ENCODE measurements at places on chromosomes 16 and 17. TPM values are rescaled to one million over a fixed set of nuclear protein-coding genes. Genes with fewer than 3 reads are reported as not detected.

Gene SLC35G6
- 0.24 TPM for total RNA-seq

Gene PITPNM3
- 4.8 TPM for total RNA-seq

Gene TBX2
- total RNA-seq = 24.6 TPM

Gene CPHXL2
- total RNA-seq = not detected

Gene BTBD17
- total RNA-seq = not detected

Gene KRT36
- 1.9 TPM for total RNA-seq

Gene SMIM5
- total RNA-seq = 8.7 TPM

Gene MT1F
- total RNA-seq = 6.5 TPM

Gene IL34
- total RNA-seq = 22.6 TPM

Gene CRISPLD2
- 1,006 TPM for total RNA-seq

Gene CHAD
- total RNA-seq = not detected

DNA sequence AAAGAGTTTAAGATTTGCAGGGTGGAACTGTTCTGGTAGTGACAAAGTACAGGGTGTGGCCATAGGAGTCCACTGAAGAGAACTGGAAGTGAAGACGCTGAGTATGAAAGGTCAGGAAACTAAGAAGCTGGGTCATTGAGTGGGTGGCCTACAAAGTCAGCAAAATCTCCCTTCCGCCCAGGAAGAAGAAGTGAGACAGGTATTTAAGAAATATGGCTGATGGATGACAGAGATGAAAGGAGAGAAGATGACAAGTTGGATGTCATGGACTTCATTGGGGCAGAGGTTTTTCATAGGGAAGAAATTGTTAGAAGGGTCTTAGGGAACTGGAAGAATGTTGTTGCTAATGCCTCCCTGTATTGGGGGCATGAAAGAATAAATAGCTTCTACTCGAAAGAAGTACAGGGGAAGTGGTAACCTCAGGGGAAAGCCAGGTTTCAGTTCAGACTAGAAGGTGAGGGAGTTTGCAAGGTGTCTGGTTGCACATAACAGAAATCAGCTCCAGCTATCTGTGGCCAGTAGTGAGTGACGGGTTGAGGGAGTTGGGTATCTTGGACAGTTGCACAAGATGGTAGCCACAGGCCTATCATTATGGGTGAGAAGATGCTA lies 33.6 kb upstream of the MED13 start:
- DNase-seq = no peak

DNA sequence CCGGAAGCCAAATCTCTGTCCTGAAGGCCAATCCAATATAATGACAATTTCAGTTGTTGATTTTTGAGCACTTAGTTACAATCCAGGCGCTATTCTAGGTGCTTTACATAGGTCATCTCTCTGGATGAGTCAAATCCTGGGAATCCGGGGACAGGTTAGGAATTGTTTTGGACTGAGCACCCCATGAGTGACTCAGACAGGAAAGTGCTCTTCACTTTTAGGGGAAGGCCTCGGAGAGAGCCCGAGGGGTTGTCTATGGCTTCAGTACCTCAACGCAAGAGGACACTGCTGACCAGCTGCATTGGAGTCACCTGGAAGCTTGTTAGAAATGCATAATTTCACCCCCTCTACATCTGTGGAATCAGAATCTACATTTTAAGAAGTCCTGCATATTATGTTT lies 108.8 kb downstream of the IRX5 start:
- no peak for DNase-seq

DNA sequence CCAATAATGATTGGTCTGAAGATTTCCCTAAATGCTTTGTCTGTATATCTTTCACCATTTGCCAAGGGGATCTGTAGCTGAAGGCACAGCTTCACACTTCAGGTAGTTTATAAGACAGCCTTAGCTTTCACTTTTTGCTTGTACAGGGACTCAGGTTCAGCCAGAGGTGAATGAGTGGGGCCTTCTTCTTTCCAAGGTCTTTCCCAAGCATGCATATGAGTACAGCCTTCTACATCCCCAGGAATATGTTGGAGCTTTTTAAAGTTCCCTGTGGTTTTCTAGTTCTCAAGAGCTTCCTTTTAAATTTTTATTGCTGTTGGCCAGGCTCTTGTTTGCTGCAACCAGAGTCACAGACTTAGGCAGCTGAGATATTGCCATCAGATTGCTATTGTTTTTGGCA lies 17.9 kb upstream of the SPDYE4 start:
- DNase-seq = no peak

GRCh38 chr17:49725452-49726130 lies 17.8 kb upstream of the SLC35B1 start:
- no peak for DNase-seq

DNA sequence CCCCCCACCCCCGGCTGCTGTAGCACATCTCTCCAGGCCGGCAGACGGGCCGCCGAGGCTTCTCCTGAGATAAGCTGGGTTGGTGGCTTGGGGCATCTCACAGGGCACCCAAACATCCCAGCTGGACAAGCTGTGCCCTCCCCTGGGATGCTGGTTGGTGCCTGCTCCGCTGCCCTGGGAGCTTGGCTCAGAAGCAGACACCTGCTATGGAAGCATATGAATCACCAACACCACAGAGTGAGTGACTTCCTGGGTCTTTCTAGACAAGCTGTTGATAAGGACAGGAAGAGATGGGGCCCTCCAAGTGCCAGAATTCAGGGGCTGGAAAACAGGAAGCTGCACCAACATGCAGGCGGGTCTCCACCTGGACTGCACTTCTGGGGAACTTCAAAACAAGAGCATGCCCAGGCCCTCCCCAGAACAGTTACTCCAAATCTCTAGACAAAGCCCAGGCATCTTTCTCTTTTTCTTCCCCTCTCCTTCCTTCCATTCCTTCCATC lies 13.7 kb downstream of the C16orf95 start:
- no peak for DNase-seq

GRCh38 chr17:9646546-9646885 lies 1.2 kb downstream of the USP43 start:
- no peak for DNase-seq

GRCh38 chr17:17109907-17110306 lies 67.7 kb downstream of the MPRIP start:
- no peak for DNase-seq

DNA sequence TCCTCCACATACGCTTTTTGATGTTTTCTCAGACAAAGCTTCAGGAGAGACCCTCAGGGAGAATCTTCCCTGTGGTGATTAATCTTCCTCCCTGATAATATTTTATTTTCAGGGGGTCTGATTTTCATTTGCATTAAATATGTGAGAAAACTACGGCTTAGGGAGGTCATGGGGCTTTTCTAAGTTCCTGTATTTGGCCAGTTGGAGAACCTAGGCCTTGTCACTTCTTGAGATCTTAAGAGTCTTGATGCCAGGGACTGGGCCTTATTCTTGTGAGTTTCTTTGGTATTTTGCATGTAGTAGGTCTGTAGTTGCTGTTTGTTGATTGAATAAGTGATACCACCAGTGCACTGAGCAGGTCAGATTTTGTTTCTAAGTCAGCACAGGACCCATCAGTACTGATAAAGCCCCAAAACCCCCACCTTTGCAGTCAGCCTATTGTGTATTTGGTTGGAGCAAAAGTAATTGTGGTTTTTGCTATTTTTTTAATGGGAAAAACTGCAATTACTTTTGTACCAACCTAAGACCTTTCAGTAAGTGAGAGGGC lies 130.1 kb downstream of the PRKCA start:
- DNase-seq = no peak

DNA sequence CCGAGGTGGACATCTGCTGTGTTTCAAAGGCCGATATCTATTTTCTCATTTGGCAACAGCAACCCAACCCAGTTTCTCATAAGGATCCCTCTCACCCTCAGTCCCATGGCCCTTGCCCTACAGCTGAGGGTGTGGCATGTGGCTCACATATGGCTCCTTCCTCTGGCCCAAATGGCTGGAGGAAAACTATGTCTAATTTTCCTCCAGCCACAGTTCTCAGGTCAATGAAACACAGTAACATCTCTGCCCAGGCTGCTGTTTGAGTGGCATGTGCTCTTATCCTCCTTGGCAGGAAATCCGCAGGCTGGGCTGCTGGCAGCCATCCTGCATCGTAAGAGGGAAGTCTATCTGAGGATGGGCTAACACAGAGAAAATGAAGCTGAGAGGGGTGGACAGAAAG lies 24.1 kb downstream of the SERPINF1 start:
- DNase-seq = peak; percentile 82

GRCh38 chr17:45307290-45308015 lies 9.4 kb downstream of the MAP3K14 start:
- peak; percentile 86 for DNase-seq

DNA sequence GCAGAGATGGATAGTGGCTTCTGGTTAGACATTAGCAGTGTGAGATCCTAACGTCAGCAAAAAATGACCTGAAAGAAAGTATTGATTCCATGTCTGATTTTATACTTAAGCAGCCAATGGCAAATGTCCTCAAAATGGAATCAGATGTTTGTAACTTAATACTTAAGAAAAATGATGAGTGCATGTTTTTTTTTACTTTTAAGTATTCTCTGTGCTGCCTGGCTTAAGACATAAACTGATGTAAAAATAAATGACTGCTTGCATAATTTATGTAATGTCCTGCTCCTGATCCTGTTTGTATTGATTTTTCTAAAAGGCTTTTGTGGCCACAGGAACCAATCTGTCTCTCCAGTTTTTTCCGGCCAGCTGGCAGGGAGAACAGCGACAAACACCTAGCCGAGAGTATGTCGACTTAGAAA lies 7.4 kb downstream of the CBFB start:
- DNase-seq = no peak

- DNase-seq = no peak
These were observed 4.3 kb downstream of the GID4 start for GRCh38 chr17:18043491-18043890.

GRCh38 chr16:86951831-86952598 lies 365.2 kb downstream of the C16orf95 start:
- peak; percentile 19 for DNase-seq

DNA sequence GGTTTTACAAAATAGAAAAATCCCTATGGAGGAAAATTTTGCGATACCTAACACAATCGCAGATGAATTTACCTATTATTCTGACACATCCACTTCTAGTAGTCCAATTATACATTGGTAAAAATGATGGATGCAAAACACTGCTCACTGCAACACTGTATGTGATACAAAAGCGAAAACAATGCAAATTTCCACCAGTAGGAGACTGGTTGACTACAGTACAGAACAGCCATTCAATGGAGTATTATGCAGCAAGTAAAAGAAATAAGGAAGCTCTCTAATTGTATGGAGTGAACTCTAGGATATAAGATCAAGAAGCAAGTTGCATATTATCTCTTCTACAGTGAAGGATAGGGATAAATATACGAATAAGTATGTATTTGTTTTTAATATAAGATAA lies 48.5 kb downstream of the SETD6 start:
- no peak for DNase-seq

- no peak for DNase-seq
These were observed 45.3 kb downstream of the WNT3 start for GRCh38 chr17:46773221-46773605.

GRCh38 chr17:5331506-5331905 lies 49.4 kb downstream of the RABEP1 start:
- DNase-seq = no peak

- DNase-seq = no peak
These were observed 12.6 kb upstream of the POLR3E start for GRCh38 chr16:22284637-22285036.

DNA sequence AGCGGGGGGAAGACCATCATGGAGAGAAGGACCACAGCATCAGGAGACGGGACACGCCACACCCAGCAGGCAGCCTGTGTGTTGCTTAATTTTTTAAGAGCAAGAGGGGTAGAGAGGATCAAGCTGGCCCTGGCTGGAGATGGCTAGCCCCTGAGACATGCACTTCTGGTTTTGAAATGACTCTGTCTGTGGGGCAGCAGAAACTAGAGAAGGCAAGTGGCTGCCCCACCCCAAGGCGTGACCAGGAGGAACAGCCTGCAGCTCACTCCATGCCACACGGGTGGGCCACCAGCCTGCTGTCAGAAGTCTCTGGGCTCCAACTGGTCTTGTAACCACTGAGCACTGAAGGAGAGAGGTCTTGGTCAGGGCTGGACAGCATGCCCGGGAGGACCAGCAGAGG lies 75.5 kb downstream of the SOCS1 start:
- DNase-seq = no peak

GRCh38 chr17:60493847-60494321 lies 32.2 kb downstream of the APPBP2 start:
- no peak for DNase-seq

All from umbilical cord (tissue), 2 donors.